Kidney capillary endothelial cell (primary cell): ENCODE measurements at places on chromosomes 6 and 20.
A peak's percentile ranks its signal among the peaks of the same experiment; 100 is the strongest.

DNA sequence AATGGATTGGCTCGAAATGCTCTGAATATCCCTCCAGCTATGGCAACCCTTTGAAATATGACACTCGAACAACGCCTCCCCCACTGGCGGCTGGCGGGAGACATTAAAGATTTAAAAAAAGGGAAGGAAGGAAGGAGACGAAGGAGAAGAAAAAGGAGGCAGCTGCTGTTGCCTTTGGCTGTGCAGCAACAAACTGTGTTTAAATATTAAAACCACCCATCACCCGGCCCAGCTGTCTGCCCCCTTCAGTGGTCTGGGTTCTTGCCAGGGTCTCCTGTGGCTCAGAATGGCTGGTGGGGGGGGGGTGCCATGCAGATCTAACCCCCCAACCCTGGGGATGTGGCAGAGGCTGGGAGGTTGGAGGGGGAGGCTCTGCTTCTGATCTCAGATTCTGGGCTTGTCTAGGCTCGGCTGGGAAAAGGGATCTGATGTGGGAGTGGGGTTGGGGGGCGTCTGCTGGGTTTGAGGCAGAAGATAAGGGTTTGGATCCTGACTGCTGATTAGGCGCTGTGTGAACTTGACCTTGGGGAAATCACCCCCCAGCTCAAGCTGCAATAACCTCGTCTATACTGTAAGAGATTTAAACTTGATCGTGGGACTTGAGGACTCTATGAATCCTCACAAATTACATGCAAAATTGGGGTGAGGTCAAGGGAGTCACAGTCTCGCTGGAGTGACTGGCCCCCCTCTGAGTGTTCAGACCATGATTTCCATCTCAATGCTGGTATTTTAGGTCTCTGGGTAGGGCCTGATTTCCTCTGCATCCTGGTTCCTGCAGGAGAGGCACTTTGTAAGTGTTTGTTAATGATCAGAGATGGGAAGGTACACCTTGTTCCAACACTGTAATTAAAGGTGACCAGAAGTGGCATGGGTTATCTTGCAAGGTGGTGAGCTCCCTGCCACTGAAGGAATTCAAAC is 40.3 kb upstream of the BLCAP start:
- no peak for DNase-seq

- no peak for DNase-seq
Observed at GRCh38 chr20:61913423-61914225, 152.1 kb downstream of the TAF4 start.

DNA sequence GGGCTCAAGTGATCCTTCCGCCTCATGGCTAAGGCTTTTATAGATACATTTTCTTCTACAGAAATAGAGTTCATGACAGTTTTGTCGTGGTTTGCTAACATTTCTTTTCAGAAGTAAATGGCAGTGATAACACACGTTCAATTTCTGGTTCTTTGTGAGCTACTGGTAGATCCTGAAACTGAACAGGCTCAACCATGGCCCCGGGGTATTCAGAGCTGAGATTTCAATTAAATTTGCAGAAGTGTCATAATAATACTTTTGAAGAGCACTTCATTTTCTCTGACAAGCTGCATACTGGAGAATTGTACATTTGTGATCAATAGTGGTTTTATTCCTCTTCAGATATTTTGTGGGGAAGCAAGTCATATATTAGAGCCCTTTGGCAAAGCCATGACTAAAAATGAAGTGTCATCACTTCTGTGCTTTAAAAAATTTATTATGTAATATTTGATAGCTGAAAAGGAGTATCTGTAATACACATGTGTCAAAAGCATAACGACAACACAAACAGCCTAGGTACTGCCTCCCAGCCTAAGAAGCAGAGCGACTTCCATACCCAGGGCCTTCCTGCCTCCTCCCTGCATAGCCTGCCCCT is 84.3 kb upstream of the SCP2D1 start:
- DNase-seq = no peak

- no peak for DNase-seq
Observed at GRCh38 chr6:22821664-22822320, 252.4 kb downstream of the HDGFL1 start.

DNA sequence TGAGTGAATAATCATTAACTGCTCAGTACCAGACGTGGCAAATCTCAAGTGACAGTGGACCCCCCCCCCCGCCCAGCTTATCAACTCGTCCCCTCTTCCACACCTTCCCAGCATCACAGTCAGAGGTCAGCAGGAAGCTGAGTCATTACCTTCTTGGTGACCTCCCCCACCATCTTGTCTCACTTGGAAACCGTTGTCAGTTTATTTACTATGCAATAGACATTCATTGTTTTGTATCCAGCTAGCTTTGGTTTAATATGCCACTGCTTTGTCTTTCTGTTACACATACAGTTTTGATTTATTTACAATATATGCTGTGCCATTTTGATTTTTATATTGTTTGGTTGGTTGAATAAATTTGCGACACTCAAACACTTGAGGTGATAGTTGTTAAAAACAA is 158.1 kb downstream of the QKI start:
- peak; percentile 64 for DNase-seq

- DNase-seq = peak; percentile 50
Observed at GRCh38 chr6:54267798-54268197, 40.4 kb upstream of the TINAG start.

- DNase-seq = no peak
Observed at GRCh38 chr6:73696966-73697655, 1.1 kb downstream of the CD109 start.

DNA sequence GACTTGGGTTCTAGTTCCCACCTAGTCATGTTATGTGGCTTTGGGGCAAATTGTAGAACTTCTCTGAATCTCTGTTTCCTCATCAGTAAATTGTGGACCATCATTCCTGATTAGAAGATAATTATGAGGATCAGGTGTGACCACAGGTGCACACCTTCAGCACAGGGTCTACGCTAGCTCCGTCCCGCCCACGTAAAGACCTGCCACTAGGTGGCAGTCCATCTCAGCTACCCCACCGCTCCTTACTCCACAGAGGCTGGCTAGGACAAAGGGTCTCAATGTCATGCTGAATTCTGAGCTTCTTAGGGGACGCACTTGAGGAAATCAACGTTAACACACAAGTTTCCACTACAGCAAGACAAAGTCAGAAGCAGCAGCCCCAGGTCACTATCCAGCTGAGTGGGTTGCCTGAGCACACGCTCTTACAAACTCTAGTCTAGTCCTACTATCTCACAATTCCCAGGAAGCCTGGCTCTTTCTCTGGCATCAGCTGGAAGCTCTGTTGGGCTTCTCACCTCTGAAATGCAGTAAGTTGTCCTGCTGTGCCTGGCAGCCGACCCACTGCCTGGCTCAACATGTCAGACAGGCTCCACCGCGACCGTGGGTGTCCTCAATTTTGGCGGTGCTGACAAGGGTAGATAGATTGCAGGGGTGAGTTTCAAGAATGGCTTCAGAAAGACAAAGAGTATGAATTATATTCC is 2.0 kb upstream of the PLCG1 start:
- no peak for DNase-seq

- no peak for DNase-seq
Observed at GRCh38 chr6:168145747-168146596, 67.0 kb upstream of the FRMD1 start.

DNA sequence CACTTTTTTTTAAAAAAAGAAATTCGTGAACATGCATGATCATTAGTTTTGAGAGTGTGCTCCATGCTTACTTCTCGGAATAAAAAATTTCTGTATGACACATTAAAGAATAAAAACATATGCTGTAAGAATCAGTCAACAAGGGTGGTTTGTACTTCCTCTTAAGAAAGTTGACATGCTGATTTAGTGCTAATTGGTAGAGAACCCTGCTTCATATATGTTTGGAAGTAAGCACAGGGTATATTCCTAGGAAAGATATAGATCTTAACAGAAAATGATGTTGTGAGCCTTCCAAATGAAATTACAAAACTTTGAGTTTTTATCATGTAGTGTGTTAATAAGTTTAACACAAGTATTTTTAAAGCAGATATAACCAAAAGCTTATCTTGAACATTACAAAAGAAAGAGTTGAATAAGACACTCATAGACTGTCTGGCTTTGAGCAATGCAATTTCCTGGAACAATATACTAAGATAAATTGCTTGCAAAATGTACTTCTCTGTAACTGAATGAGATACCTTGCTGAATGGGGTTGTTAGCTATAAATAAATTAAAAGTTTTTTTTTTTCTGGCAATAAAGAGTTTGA is 13.8 kb upstream of the VIP start:
- no peak for DNase-seq

- peak; percentile 11 for DNase-seq
Observed at GRCh38 chr6:130366107-130367005, 539 bp downstream of the TMEM200A start.

- no peak for DNase-seq
Observed at GRCh38 chr6:87815449-87815848, 113.4 kb upstream of the AKIRIN2 start.
